ENCODE measurements at places on chromosomes 7 and 10.

DNA sequence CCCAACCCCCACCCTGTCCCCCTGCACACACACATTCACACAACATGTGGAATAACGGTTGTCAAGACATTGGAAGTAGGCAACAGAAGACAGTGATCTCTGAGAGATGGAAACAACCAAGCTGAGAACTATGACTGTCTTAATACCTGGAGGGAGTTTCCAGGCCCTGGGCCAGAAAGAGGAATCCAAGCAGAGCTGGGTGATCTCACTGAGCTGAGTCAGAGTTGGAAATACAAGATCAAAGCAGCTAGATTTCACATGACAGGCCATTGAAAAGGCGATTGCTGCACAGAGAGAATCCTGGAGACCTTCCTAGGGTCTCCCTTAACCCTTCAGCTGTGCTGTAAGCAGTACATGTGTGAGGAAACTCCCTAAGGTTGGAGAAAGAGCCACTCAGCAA lies 165.8 kb upstream of the PRSS1 start:
- no peak for DNase-seq

DNA sequence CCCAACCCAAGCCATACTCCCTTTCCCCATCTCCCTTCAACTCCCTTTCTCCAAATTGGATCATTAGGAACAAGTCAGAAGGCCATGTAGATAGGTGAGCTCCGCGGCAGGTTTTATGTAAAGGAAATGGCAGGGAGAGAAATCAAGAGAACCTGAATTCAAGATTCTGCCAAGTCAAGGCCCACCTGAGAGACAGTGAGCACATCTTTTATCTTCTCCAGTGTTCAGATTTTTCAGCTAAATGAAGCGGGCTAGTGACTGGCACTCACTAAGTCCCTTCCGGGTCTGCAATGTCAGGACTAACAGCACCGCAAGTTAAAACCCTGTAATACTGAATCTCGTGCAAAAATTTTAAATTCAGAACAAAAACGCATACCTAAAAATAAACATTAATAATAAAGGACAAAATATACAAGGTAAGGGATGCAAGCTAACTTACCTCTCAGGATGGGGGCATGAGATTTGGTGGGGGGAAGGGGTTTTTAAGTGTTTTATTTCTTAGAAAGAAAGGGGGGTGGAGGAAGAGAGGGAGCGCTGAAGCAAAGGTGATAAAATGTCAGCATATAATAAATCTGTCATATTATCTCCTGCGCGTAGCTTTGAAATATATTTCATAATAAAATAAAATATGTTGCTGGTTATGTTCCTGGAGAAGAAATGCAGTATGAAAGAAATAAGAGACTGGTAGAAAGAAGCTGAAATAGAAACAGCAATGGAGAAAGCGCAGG lies 17.6 kb downstream of the TCAF1 start:
- no peak for DNase-seq

DNA sequence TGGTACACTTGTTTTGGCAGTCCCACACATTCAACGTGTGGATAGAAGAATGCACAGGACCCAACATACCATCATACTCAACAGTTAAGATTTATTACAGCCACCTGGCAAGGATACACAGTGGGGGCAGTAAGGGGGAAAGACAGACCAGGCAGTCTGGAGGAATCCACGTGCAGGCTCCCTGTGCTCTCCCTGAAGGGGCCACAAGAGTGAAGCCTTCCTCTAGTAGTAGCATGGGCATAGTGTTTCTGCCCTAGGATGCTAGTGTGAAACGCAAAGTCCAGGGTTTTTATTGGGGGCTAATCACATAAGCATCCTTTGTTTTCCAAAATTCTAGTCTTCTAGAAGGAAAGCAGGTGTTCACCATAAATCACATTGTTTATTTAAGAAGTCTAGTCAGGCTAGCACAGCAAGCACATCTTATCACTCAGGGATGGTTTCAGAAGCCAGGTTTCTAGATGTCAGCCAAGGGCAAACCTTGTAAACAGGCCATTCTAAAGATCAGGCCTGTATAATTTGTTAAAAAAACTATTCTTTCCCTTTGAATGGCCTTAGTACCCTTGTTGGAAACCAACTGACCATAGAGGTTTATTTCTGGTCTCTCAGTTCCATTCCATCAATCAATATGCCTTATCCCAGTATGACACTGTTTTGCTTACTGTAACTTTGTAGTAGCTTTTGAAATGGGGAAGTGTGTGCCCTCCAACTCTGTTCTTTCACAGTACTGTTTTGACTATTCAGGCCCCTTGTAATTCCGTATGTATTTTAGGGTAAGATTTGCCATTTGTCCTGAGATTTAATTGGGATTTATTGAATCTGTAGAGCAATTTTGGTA lies 12.4 kb upstream of the TFAM start:
- DNase-seq, result no peak

- no peak for DNase-seq
Measured at GRCh38 chr10:20744821-20745220, 152.3 kb downstream of the NEBL start.

- DNase-seq, result no peak
Measured at GRCh38 chr10:76428551-76429367, 997.3 kb downstream of the LRMDA start.

DNA sequence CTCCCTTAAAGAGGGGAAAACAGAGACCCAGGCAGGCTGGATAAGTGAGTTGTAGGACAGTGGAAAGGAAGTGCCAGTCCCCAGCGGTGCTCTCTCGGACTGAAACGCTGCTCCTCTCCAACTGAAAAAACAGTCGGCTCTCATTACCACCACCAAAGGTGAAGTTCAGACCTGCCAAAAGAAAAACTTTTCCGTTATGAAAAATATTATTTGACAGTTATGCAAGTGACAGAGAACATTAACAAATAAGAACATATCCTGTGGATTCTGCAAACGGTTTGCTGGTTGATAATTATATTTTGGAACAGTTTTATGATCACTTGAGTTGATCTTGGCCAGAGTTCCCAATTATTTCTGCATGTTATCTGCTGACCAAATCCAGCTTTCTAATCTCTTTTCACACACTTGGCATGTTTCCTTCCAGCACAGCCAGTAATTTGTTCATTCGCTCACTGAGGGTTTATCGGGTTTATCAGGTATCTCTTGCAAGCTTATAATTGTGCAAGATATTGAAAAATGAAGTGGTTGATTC lies 82.6 kb downstream of the PTPRE start:
- no peak for DNase-seq

DNA sequence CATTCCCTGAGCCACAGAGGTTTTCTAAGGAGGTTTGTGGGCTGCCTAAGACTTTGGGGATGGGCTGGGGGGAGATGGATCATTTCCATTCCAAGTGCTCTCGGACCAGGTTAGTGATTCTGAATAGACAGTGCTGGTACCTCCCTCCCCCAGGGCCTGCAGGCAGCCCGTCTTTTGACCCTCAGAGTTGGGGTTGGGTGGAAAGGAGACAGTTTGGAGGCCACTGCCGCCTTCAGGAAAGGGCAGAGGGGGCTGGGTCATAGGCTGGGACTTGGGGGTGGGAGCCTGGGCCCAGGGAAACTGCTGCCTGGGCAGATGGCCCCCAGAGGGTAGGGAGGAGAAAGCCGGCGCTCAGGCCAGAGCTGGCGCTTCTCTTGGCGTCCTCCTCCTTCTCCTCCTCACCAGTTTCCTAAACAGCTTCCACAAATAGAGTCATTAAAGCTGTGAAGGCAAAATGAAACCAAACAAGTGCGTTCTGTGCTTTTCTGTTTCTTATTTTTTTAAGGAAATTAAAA lies 4.4 kb downstream of the UNC5B start:
- no peak for DNase-seq

DNA sequence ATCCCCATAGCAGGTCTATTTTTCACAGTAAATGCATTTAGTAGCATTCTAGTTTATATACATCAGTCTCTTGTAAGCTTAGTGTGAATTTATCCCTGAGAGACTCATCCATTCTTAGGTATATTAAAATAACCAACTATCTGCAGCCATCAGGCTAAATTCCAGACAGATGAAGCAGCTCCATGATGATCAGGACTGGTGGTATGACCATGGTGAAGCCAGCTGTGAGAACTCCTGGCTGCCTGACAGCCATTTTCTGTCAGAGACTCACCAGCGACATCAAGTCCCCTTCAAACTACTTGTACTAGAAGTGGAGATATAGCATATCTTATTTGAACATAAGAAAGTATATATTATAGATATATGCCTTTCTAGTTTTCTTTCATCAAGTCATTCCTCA lies 70.3 kb upstream of the GSDME start:
- no peak for DNase-seq

DNA sequence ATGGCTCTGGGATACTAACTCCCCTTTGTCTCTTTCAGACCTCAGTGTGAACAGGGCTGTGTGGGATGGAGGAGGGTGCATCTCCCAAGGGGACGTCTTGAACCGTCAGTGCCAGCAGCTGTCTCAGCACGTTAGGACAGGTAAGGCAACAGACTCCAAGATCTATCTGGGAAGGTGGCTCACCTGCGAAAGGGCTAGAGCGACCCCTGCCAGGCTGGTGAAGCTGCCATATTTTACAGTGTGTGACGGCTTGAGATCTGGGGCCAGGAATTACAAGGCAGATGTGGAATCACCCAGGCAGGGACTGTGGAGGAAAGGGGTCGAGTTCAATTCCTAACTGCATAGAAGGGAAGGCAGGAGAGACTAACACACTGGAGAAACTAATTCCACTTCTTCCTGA lies 11.2 kb downstream of the MUC17 start:
- no peak for DNase-seq

GRCh38 chr7:81005254-81005653 lies 86.4 kb upstream of the SEMA3C start:
- DNase-seq, result no peak
